Stimulated activated CD4-positive, alpha-beta T cell treated with anti-CD3 and anti-CD28 coated beads, Interleukin-2, amount 100 ng/mL, for 24 hours (primary cell): ENCODE measurements at places on chromosomes 2 and 18.

DNA sequence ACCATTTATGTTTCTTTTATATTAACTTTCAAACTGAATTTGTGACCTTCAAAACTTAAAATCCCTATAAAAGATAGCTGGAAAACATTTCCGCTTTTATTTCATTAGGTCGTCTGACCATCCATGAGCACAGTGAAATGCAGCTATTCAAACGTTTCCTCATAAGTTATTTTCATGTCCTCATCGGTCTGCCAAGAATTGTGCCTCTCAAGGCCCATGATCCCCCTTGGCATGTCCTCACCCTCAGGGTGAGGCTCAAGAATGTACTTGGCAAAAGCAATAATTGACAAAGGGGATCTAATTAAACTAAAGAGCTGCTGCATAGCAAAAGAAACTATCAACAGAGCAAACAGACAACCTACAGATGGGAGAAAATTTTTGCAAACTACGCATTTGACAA is 12.4 kb downstream of the SLC66A2 start:
- DNase-seq, result no peak

DNA sequence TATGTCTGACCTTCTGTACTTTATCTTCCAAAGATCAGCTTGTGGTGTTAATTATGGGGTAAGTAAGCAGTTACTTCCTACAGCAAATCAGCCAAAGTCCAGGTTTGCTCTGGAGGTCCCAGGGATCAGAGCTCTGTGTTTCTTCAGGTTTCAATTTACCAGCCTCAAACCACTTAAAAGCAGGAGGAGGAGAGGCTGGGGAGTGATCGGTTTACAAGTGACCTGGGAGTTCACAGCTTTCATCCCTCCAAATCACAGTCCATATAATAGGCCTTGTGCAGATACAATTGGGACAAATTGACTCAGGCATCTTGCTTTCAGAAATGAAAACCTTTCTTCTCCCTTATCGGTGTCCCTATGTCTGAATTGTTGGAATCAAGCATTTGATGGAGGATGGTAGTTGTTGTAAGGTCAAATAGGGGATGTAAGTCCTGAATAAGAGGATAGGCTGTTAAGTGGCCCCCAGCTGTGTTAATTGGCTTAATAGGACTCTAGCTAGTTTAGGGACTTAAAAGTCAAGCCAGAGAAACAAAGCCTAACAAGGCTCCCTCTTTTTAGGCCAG is 188.0 kb upstream of the NT5C1B start:
- DNase-seq, result no peak

DNA sequence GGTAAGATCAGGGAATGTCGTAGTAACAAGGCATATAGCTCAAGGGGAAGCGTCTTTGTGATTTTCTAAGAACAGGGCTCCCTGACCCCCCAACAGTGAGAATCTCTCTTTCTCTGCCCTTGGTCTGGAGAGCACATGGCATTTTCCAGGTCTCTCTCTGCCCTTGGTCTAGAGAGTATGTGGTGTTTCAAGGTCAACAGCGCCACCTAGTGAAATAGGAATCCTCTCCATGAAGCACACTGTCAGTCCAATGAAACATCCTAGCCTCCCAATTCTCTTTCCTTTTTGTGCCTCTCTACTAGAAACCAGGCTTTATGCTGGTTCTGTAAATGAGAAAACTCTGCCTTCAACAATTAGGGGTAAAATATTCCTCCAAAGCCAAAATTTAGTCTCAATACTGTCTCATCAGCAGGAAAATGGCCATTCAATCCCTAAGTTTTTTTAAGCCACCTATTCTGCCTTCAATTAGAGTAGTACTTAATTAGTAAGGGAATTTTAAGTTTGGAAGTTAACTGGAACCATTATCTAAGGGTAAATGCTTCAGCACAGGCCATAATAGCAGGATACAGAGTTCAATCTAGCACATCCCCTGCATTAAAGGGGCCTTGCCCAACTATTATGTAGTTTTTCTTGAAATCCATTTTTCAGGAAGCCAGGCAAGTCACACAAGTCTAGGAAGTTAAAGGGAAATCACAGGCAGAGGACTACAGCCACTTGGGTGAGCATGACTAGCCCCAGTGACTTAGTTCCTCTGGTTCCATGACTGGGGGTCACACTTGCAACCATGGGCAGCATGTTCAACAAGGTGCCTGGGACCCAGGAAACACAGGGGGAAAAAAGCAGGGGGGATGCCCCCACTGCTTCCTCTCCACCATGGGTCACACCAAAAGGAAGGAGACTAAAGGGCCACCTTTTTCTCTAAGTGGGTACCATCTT is 12.4 kb downstream of the DYM start:
- DNase-seq, result peak; percentile 27

DNA sequence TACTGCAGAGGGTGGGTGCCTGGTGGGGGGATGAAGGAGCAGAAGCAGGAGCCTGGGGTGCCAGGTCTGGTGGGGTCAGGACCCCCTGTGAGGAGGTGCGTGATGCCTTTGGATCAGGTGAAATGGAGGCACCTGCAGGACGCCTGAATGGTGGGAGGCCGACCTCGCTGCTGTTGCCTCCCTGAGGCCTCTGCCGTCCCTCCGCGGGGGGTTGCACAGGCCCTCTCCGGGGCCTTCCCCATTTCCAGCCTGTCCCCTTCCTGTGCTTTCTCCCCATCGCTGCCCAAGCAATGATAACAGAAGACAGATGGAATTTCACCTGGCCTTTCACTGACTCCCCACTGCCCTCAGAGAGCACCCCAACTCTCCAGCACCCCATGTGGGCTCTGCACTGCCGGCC is 259.3 kb downstream of the ALPK2 start:
- DNase-seq, result no peak

GRCh38 chr18:38993342-38993741 is 1427.7 kb upstream of the CELF4 start:
- no peak for DNase-seq

DNA sequence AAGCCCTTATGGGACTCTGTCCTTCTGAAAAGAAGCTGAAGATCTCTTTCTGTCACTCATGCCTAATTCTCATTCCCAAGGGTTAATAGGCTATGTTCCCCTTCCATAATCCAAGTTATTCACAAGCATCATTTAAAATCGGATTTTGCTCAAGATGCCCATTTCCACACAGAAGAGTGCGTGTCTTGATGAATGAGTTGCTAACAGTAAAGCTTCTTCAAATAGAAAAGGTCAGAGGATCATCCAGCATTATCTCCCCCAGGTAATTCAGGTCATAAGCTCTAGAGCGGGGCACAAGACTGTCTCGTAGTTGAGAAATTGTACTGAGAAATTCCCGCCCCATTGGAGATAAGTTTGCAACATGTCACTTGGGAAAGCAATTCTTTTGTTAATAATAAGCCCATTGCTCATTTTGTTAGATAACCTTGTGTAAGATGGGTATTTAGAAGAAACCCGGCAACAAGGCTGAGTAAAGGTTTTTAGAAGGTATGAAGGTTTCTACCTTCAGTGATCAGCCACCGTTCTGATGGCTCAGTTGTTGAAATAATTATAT is 290.7 kb upstream of the EPAS1 start:
- no peak for DNase-seq
